K562 (cell line): ENCODE measurements at places on chromosomes 11 and 22. TPM values are rescaled to one million over a fixed set of nuclear protein-coding genes. Genes with fewer than 3 reads are reported as not detected.

FBLN1 gene
- total RNA-seq: 0.56 and 0.66 TPM in 2 replicates

CASP5 gene
- total RNA-seq: not detected in 2 replicates

ALDH3B2 gene
- not detected in 2 replicates for total RNA-seq

PLAAT5 gene
- total RNA-seq: not detected in 2 replicates

ZNF214 gene
- total RNA-seq: 0.29 TPM in 2 replicates

FIBP gene
- total RNA-seq: 51.1 and 54.0 TPM in 2 replicates

FBXO7 gene
- total RNA-seq: 85.2 and 94.0 TPM in 2 replicates

DNA sequence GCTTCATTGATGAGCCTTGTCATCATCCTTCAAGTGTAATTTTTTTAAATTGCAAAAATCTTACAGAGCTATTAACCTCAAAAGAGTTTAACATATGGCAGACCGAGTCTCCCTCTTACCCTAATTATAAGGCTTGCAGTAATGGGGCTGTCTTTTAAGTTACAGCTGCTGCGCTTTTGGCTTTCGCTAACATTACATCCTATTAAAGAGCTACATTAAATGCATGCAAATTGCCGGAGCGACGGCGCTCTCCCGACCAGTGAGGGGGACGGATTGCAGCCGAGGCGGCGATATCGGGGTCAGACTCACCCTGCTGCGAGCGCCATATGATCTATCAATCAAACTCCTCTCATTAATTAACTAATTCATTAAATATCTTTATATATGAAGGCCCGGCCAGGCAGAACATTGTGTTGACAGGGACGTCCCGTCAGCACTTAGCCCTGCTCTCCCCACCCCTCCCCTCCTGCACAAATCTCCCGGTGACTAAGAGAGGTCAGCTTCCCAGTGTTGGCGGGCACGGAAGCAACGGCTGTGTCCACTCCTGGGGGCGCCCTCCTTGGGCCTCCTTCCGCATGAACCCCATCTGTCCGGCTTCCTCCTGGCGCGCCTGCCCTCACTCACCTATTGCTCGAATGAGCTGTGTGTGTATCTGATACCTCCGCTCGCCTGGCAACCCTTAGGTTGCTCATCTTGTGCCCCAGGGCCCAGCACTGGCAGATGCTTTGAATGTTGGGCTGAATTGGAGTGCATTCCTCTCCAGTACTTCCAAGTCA is 156.0 kb upstream of the CADM1 start:
- H3K36me3 ChIP-seq: no peaks in the 10 kb centered on the region
- no peak overlapping the region for H3K27ac ChIP-seq
- no peak overlapping the region for H3K4me3 ChIP-seq
- H3K27me3 ChIP-seq: peaks cover 10% of the 10 kb centered on the region; the same call in 1 of the 3 replicates
- DNase-seq: no peak
- peaks cover 6% of the 10 kb centered on the region for H3K4me1 ChIP-seq

DNA sequence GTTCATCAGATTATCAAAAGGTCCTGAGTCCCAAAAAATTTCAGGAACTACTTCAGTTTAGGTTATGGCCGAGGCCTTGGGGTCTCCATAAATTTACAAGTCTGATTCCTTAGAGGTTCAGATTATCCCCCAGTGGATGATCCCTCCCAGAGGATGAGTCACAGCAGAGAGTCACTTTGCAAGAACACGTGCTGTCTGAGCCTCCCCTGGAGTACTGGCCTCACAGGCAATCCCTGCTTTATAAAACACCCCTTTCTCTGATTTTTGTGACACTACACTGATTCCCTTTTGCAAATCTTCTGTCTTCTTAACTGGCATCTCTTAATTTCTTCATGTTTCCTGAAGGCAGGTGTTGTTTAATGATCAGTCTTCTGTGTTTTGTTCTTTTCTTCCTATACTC is 45.3 kb downstream of the CCDC34 start:
- no peak overlapping the region for H3K4me3 ChIP-seq
- H3K27me3 ChIP-seq: no peaks in the 10 kb centered on the region
- 0 out of 3 replicates have a peak, but pooled peaks cover 3% of the 10 kb centered on the region for H3K4me1 ChIP-seq
- peak; percentile 28 for DNase-seq

GRCh38 chr11:58652726-58653280 is 30.3 kb downstream of the CNTF start:
- H3K27me3 ChIP-seq: no peaks in the 10 kb centered on the region
- H3K4me1 ChIP-seq: no peaks in the 10 kb centered on the region
- no peak for DNase-seq
- no peak overlapping the region for H3K4me3 ChIP-seq

GRCh38 chr22:49264696-49265095 is 563.0 kb downstream of the BRD1 start:
- no peak for DNase-seq
- H3K4me1 ChIP-seq: no peaks in the 10 kb centered on the region
- H3K4me3 ChIP-seq: no peak overlapping the region
- H3K27me3 ChIP-seq: peaks cover 27% of the 10 kb centered on the region; the same call in 1 of the 2 replicates
- H3K36me3 ChIP-seq: no peaks in the 10 kb centered on the region
- H3K27ac ChIP-seq: no peak overlapping the region

- peaks cover 84% of the 10 kb centered on the region for H3K36me3 ChIP-seq
- peak; percentile 72 for DNase-seq
- peak within 1 kb of the TSS; percentile 63 for H3K4me3 ChIP-seq
- H3K4me1 ChIP-seq: peaks cover 89% of the 10 kb centered on the region
These were observed at the start of gene RANBP1 for GRCh38 chr22:20115691-20116375. Gene RANBP1, plus strand, starts transcription at chr22:20116104. Its CDS starts 81 bp downstream, at chr22:20116185.

DNA sequence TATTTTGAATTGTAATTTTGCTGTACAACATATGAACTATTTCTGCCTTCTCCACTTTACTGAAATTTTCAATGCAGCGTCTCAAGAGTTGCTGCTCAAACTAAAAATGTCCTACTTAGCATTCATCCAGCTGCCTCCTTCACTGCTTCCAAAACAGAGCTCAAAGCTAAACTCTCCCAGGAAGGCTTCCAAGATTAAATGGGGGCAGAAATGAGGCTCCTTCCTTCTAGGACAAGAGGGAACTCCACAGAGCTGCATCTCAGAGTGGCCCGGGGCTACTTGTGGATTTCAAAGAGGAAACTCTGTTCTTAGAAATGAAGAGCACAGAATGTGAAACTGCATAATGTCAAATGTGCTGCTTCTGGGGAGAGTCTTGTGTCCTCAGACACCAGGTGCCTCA is 295.9 kb upstream of the NCAM1 start:
- no peak overlapping the region for H3K4me3 ChIP-seq
- no peak overlapping the region for H3K27ac ChIP-seq
- no peaks in the 10 kb centered on the region for H3K27me3 ChIP-seq
- DNase-seq: no peak

DNA sequence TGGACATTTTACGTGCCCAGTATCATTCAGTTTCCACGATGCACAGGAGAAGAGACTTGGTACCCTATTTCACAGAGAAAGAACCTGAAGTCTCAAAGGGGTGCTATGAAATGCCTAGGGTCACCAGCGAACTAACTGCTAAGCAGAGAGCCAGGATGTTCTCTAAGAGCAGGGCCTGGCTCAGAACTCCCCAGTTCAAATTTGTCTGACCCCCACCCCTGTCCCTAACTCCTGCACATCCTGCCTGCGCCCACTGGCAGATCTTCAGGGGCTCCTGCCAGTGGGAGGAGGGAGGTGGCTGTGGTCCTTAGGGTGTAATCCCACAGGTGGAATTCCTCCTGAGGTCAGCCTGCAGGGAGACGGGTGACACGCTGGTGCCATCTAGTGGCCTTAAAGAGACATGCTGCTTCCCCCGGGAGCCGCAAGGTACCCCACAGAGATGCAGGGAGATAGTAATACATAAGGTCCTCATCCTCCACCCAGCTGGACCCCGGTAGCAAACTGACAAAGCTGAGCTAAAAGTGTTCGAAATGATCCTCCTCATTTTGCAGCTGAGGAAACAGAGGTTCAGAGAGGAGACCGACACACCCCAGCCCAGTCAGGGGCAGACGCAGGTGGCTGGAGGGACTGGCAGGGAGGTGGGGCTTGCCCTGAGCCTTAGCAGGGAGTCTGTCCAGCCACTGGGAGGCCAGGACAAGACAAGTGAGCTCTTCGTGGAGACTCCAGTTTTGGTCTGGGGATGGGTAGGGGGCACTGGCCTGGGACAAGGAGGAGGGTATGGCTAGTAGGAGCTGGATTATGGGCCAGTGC is 34.1 kb downstream of the MB start:
- H3K36me3 ChIP-seq: no peaks in the 10 kb centered on the region
- peak; percentile 85 for DNase-seq
- H3K27me3 ChIP-seq: no peaks in the 10 kb centered on the region
- H3K27ac ChIP-seq: no peak overlapping the region
- H3K4me3 ChIP-seq: no peak overlapping the region

DNA sequence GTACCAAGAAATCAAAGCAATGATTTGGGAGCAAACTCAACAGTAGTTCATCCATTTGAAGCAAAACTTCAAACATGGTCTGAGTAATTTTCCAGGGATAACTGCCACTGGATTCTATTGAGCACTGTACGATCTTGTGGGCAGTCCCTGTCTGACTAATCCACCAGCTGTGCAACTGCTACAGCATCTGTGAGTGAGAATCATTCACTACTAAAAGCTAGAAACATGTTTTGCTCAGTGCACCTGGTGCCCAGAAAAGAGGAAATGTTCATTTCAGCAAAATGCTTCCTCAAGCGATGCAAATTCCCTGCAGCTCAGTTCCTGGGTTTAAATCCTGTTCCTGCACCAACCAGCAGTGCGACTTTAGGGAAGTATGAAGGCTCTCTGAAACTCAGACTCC is 1077.9 kb downstream of the DLG2 start:
- no peaks in the 10 kb centered on the region for H3K4me1 ChIP-seq
- DNase-seq: no peak
- no peak overlapping the region for H3K4me3 ChIP-seq

- no peaks in the 10 kb centered on the region for H3K4me1 ChIP-seq
- H3K27ac ChIP-seq: no peak overlapping the region
- DNase-seq: no peak
- H3K27me3 ChIP-seq: no peaks in the 10 kb centered on the region
These were observed 45.6 kb downstream of the ARFGAP3 start for GRCh38 chr22:42811459-42811858.

DNA sequence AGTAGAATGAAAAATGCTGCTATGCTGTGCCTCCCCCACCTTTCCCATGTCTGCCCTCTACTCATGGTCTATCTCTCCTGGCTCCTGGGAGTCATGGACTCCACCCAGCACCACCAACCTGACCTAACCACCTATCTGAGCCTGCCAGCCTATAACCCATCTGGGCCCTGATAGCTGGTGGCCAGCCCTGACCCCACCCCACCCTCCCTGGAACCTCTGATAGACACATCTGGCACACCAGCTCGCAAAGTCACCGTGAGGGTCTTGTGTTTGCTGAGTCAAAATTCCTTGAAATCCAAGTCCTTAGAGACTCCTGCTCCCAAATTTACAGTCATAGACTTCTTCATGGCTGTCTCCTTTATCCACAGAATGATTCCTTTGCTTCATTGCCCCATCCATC is 14.9 kb upstream of the HBE1 start:
- peak overlapping the region; percentile 77 for H3K27ac ChIP-seq
- H3K4me1 ChIP-seq: peaks cover 29% of the 10 kb centered on the region
- H3K4me3 ChIP-seq: no peak overlapping the region
- peaks cover 35% of the 10 kb centered on the region for H3K36me3 ChIP-seq
- DNase-seq: peak; percentile 94

GRCh38 chr11:19652623-19653375 is 59.8 kb upstream of the NAV2 start:
- no peak for DNase-seq
- H3K27me3 ChIP-seq: no peaks in the 10 kb centered on the region
- H3K36me3 ChIP-seq: no peaks in the 10 kb centered on the region
- no peaks in the 10 kb centered on the region for H3K4me1 ChIP-seq

- no peak overlapping the region for H3K27ac ChIP-seq
- no peaks in the 10 kb centered on the region for H3K36me3 ChIP-seq
- H3K4me1 ChIP-seq: no peaks in the 10 kb centered on the region
- no peaks in the 10 kb centered on the region for H3K27me3 ChIP-seq
- no peak for DNase-seq
These were observed 59.3 kb downstream of the FANCF start for GRCh38 chr11:22566293-22566692.

DNA sequence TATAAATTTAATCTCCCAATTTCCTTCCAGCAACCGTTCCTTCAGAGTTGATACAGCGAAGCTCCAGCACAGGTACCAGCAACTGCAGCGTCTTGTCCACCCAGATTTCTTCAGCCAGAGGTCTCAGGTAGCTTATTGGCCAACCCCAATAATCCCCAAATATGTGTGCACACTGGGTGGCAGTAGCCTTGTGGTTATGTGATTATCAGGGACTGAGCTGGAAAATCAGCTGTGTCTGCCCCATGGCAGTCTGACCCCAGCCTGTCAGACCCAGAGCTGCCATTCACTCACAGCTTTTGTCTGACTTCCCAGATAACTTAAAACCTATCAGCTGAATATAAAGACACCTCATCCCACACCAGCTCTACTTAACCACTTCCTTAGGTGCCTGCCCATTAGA is 2.0 kb downstream of the HSCB start:
- no peak overlapping the region for H3K4me3 ChIP-seq
- H3K27me3 ChIP-seq: no peaks in the 10 kb centered on the region
- H3K27ac ChIP-seq: no peak overlapping the region
- peaks cover 4% of the 10 kb centered on the region; the same call in 1 of the 2 replicates for H3K4me1 ChIP-seq
- peaks cover 32% of the 10 kb centered on the region; the same call in 2 of the 3 replicates for H3K36me3 ChIP-seq

DNA sequence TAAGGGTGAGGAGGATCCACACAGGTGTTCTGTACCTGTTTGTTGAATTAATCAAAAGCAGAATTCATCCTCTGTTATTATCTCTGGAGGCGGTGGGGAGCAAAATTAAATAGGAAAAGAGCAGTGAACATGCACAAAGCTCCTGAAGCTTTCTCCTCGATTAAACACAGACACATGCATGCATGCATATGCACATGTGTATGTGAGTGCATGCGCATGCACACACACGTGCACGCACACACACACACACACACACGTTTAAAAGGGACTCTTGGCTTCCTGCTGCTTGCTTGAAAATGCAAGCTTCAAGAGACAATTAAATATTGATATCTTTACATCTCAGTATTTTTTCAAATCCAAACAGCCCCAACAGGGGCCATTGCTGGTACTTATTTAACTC is 462.1 kb downstream of the BUD13 start:
- H3K4me1 ChIP-seq: no peaks in the 10 kb centered on the region
- no peaks in the 10 kb centered on the region for H3K36me3 ChIP-seq
- DNase-seq: no peak
- peaks cover 6% of the 10 kb centered on the region for H3K27me3 ChIP-seq

GRCh38 chr11:57143459-57143858 is 38.3 kb upstream of the LRRC55 start:
- H3K4me3 ChIP-seq: no peak overlapping the region
- H3K27ac ChIP-seq: no peak overlapping the region
- no peaks in the 10 kb centered on the region for H3K36me3 ChIP-seq
